ENCODE measurements at places on chromosomes 3 and 15. TPM values are rescaled to one million over a fixed set of nuclear protein-coding genes. Genes with fewer than 3 reads are reported as not detected.

GRCh38 chr15:70151462-70151861 is 53.7 kb upstream of the TLE3 start:
- no peak for DNase-seq

- no peak for DNase-seq
Observed at GRCh38 chr3:179961071-179961702, 75.5 kb downstream of the PEX5L start.

DNA sequence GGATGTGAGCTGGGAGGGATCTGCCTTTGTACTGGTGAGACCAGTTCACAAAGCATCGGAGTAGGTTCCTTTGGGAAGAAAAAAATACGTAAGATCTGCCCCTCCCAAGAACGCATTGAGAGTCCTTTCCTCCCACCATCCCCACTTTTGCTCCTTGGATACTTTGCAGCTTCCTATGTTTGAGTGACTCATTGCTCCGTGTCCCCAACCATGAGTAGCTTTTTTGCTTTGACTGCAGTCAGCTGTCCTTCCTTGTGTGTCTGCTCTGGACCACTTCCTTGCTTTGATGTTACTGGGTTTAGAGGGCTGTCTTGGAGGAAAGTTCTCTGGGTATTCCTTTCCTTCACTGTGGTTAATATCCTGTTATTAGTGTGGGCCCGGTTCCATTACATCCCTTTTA is 43.2 kb upstream of the PTPN23 start:
- DNase-seq: no peak

The ARF4 gene
- 136 TPM for total RNA-seq

The PLA1A gene
- total RNA-seq: 20.8 TPM

GRCh38 chr15:100602823-100603393 is 519 bp downstream of the ASB7 start:
- DNase-seq: no peak

The GOLGA6L4 gene
- 22.2 TPM for total RNA-seq

DNA sequence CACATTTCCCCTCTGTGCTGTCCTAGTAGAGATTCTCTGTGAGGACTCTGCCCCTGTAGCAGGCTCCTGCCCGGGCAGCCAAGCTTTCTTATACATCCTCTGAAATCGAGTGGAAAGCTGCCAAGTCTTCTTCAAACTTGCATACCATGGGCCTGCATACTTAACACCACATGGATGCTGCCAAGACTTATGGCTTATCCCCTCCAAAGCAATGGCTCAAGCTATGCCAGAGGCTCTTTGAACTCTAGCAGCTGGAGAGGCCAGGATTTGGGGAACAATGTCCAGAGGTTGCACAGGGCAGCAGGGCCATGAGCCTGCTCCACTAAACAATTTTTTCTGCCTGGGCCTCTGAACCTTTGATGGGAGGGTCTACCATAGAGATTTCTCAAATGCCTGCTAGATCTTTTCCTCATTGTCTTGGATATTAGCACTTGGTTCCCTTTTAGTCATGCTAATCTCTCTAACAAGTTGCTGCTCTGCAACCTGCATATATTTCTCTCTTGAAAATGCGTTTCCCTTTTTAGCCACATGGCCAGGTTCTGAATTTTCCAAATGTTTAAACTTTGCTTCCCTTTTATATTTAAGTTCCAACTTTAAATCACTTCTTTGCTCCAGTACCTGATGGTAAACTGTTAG is 6.1 kb upstream of the PLSCR4 start:
- DNase-seq: no peak

GRCh38 chr15:85289677-85290365 is 90.6 kb upstream of the AKAP13 start:
- DNase-seq: peak; percentile 23

DNA sequence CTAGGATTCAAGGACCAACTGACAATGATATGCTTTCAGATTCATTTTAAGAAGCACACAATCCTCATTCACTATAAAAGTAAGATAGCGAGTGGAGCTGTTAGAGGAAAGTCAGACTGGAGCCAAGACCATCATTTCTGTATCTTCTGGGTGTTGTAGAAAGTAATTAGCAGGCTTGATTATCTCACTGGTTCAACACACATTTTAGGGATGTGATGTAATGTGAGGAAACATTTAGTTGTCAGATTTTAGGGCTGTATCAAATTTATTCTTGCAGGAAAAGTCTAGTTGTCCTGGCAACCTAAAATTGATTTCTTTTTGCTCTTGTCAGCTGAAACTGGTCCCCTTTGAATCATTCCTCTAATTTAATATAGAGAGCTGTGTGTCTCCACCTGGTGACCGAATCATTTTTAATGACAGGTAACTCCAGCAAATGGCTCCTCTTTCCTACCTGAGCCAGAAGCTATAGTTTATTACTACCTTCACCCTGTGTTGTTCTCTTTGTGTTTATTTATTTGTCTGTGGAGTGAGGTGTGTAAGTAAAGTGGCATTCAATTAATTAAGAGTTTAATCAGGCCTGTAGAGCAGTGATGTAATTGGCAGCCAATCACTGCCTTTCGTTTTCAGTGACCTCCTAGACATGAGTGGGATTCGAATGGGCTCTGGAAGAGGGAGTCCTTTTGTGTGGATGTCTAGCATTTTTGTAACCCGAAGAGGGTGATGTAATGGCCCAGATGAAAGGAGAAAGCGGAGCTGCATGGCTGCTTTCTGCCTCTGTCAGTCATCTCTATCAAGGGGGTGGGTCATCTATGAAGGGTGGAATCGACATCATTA is 125.8 kb downstream of the LPP start:
- DNase-seq: no peak

DNA sequence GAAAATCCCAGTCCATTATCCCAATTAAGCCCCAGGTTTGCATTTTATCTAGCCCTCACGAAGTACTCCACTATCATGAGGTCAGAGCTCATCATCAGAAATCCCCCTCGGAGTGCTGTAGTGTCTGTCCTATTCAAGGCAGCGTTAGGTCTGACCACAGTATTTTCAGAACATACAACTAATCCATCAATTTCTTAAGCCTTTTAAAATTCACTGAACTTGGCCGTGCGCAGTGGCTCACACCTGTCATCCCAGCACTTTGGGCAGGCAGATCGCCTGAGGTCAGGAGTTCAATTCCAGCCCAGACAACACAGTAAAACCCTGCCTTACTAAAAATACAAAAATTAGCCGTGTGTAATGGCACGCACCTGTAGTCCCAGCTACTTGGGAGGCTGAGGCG is 11.9 kb downstream of the VGLL4 start:
- DNase-seq: no peak

The PP2D1 gene
- not detected for total RNA-seq

GRCh38 chr3:117404730-117405129 is 695.2 kb downstream of the TUSC7 start:
- no peak for DNase-seq

DNA sequence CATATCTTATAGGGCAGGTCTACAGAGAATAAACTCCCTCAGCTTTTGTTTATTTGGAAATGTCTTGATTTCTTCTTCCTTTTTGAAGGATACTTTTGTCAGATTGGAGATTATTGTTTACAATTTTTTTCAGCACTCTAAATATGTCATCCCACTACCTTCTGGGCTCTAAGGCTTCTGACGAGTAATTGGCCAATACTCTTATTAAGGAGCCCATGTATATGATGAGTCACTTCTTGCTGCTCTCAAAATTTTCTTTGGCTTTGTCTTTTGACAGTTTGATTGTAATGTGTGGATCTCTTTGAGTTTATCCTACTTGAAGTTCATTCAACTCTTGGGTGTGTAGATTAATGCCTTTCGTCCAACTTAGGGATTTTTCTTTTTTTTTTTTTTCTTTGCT is 28.9 kb upstream of the CD200R1L start:
- no peak for DNase-seq

The CEMIP gene
- 1.2 TPM for total RNA-seq

- DNase-seq: no peak
Observed at GRCh38 chr3:193240850-193241706, at the start of gene PLAAT1. Gene PLAAT1, plus strand, starts transcription at chr3:193241222. Its CDS starts 14,429 bp downstream, at chr3:193255651.

The SEMA3G gene
- total RNA-seq: 18.1 TPM
